ENCODE measurements at places on chromosomes 7 and 10. TPM values are rescaled to one million over a fixed set of nuclear protein-coding genes. Genes with fewer than 3 reads are reported as not detected.

FGF8 gene
- not detected for total RNA-seq

POLR2J2 gene
- total RNA-seq = 1.7 TPM

MYL7 gene
- not detected for total RNA-seq

NPFFR1 gene
- total RNA-seq = not detected

NUTM2A gene
- 0.07 TPM for total RNA-seq

PODXL gene
- 114 TPM for total RNA-seq

CLDN12 gene
- total RNA-seq = 4.6 TPM

EN2 gene
- not detected for total RNA-seq

PSD gene
- 0.07 TPM for total RNA-seq

FAM25G gene
- not detected for total RNA-seq

LIPM gene
- not detected for total RNA-seq

GPR22 gene
- total RNA-seq = 0.04 TPM

GNAT3 gene
- not detected for total RNA-seq

SAMD9L gene
- total RNA-seq = 15.0 TPM

PON3 gene
- 0.20 TPM for total RNA-seq

ZNF800 gene
- total RNA-seq = 13.4 TPM

CRHR2 gene
- not detected for total RNA-seq

FEZF1 gene
- not detected for total RNA-seq

WDR86 gene
- total RNA-seq = not detected

ASAH2B gene
- 2.3 TPM for total RNA-seq

MACROH2A2 gene
- 0.59 TPM for total RNA-seq
